CD14-positive monocyte (primary cell): ENCODE measurements at places on chromosomes 5 and 9. TPM values are rescaled to one million over a fixed set of nuclear protein-coding genes. Genes with fewer than 3 reads are reported as not detected.

DNA sequence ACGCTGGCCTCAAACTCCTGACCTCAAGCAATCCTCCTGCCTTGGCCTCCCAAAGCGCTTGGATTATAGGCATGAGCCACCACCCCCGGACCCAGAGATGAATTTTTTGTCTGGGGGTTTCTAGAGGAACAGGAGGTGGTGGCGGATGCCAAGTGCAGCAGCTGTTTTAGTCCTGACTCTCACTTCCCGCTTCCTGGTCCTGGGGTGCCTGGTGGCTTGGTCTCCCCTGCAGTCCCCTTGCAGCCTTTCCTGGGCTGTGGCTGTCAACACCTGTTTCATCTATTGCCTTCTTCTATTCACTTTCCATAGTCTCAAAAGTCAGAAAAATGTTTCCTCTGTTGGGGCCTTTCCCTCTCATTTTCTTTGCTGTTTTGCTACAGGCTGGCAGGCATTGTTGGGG lies 6.5 kb upstream of the NHP2 start:
- no peak for DNase-seq

Gene AGPAT2
- polyA plus RNA-seq, result 116 TPM

Gene PLPP7
- 1.1 and 1.8 TPM in 2 replicates for polyA plus RNA-seq

Gene TAF11L4
- polyA plus RNA-seq, result not detected in 2 replicates

GRCh38 chr9:94150890-94151650 lies 66.8 kb downstream of the PTPDC1 start:
- no peak for DNase-seq

Gene GPR150
- polyA plus RNA-seq, result not detected in 2 replicates

Gene PHAX
- polyA plus RNA-seq, result 2.3 and 4.8 TPM in 2 replicates
